ENCODE measurements at places on chromosomes 12 and 14.

- no peak for DNase-seq
Observed at GRCh38 chr14:56008150-56008549, 110.1 kb upstream of the PELI2 start.

GRCh38 chr14:101918065-101918989, 46.0 kb upstream of the DYNC1H1 start:
- no peak for DNase-seq

- no peak for DNase-seq
Observed at GRCh38 chr14:31212893-31213292, 5.3 kb upstream of the HECTD1 start.

DNA sequence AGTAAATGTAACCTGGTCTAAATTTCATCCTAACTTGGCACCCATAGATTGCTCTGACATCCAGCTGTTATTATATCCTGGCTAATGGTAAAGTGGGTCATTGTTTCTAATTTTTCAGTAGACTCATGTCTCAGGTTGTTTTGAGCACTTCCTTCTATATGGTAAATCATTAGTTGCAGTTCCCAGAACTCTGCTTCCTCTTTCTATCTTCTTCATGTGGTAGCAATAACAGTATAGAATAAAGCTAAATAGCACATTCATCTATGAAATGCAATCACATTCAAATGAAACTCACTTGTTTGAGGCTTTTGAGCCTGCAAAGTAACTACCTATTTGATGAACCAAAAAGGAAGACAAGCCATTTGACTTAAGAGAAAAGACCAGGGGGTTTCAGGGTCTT, 65.1 kb upstream of the GZMB start:
- DNase-seq, result no peak

DNA sequence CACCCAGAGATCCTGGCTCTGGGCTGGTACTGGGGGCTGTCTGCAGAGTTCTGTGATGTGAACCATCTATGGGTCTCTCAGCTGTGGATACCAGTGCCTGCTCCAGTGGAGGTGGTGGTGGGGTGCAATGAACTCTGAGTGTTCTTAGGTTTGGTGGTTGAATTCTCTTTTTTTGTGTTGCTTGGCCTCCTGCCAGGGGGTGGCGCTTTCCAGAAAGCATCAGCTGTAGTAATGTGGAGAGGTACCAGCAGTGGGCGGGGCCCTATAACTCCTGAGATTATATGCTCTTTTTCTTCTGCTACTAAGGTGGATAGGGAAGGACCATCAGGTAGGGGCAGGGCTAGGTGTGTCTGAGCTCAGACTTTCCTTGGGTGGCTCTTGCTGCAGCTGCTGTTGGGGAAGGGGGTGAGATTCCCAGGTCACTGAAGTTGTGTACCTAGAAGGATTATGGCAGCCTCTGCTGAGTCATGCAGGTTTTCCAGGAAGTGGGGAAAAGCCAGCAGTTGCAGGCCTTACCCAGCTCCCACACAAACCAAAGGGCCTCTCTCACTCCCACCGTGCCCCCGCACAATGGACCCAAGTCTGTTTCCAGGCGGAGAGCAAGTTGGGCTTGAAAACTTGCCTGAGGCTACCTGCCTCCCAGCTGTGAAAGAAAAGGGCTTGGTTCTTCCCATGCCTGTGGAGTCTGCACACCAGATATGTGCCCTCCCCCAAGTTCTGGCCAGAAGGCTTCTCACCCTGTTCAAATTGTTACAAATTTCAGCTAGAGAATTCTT, 18.6 kb downstream of the CCER1 start:
- DNase-seq, result no peak

DNA sequence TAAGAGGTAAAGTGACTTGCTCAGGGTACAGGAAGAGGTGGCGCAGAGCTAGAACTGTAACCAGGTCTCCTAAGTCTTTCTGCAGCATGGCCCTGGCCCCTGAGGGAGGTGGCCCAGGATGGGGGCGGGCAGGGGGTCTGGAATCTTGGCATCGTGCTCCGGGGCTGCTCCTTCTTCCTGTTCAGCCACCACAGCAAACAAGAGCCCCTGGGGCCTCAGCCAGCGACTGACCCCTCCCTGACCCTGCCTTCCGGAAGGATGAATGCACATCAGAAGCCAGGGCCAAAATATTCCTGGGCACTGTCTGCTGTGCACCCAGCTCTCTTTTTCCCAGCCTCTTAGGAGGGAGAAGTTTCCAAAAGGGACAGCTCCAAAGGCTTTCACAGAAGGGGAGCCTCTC, 242.8 kb downstream of the DPF3 start:
- DNase-seq, result no peak

DNA sequence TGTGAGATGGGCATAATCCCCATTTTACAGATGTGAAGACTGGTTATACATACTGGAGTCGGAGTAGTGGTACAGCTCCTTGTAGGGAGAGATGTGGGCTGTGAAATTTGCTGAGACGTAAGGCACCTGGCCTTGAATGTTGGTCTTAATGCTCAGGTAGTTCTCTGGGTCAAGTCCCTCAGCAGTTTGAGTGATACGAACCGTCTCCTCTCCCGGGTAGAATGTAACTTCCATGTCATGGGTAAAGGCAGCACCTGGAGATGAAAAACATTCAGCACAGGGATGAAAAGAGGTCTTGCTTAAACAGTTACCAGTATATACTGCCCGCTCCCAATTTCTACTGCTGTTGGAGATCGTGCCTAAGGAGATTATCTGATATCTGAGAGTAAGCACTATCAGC, 28.3 kb downstream of the NID2 start:
- no peak for DNase-seq

- no peak for DNase-seq
Observed at GRCh38 chr12:30814295-30814655, 59.5 kb upstream of the CAPRIN2 start.

Measured in stimulated activated CD4-positive, alpha-beta T cell treated with anti-CD3 and anti-CD28 coated beads, Interleukin-2, amount 100 ng/mL, for 24 hours (primary cell).